Heart left ventricle (tissue), 16 donors: ENCODE measurements at places on chromosomes 16 and 17. TPM values are rescaled to one million over a fixed set of nuclear protein-coding genes. Genes with fewer than 3 reads are reported as not detected.

GRCh38 chr17:11241611-11242226 is 706 bp downstream of the SHISA6 start:
- no peak for DNase-seq

- DNase-seq, result no peak
Observed at GRCh38 chr17:76270127-76270592, 5.0 kb downstream of the UBALD2 start.

DNA sequence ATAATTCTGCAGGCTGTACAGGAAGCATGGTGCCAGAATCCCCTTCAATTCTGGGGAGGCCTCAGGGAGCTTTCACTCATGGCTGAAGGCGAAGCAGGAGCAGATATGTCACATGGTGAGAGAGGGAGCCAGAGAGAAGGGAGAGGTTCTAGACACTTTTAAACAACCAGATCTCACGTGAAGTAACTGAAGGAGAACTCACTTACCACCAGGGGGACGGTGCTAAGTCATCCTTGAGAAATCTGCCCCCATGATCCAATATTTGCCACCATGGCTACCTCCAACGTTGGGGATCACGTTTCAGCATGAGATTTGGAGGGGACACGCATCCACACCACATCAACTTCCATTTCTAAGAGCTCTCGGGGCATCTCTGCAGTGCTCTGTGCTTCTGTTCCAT is 37.4 kb upstream of the GNA13 start:
- DNase-seq, result no peak

DNA sequence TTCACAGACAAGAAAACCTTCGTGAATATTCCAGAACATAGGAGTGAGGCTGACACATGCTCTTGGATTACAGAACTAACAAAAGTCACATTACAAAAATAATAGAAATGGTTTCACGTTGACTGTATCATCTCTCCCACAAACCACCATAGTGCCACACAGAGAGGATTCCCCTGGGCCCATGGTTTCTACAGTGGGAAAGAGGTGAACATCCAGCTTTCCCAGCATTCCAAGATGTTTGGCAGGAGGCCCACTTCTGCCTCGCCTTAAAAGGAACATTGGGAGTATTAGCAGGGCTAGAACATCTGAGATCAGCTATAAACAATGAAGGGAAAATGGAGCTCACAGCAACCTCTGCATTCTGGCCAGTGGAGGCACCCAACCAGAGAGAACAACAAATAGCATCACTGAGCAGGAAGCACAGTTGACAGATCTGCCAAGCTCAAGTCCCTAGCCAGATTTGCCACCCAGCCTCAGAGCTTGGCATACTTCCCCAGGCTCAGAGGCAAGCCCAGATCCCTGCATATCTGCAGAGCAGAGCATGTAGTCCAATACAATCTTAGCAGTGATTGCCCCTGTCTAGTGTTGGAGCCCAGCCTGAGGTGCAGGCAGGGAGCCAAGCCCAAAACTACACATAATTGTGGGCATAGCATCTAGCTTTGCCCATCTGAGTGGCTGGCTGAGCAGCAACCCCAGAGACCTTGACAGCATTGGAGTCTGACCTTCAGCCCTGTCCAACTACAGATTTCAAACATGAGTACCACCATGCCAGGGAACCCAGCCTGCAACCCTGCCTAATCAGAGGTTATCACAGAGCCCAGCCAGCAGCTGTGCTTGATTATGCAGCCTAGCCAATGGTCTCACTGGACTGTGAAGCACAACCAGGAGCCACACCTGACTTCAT is 260.4 kb downstream of the CEP112 start:
- peak; percentile 32 for DNase-seq

GRCh38 chr17:60577147-60577915 is 22.7 kb upstream of the PPM1D start:
- peak; percentile 37 for DNase-seq

- no peak for DNase-seq
Observed at GRCh38 chr16:86968866-86969265, 348.3 kb downstream of the C16orf95 start.

- DNase-seq, result peak; percentile 83
Observed at GRCh38 chr17:42405963-42406495, 17.0 kb downstream of the CAVIN1 start.

DNA sequence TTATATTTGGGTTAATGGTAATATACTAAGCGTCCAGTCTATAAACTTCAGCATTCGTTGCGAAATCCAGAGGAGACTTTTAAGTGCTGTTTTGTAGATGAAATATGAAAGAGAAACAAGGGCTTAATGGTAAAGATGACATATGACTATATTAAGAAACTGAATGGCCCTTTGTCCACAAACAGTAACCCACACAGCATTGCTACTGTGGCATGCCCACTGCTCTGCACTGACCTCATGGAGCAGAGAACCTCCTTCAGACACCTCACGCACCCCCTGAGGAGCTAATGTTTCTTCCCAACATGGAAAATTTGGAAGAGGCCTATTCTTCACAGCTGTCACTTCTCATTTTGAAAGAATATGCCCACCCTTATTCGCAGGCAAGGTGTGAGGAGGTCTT is 26.7 kb downstream of the ASPA start:
- DNase-seq, result no peak

DNA sequence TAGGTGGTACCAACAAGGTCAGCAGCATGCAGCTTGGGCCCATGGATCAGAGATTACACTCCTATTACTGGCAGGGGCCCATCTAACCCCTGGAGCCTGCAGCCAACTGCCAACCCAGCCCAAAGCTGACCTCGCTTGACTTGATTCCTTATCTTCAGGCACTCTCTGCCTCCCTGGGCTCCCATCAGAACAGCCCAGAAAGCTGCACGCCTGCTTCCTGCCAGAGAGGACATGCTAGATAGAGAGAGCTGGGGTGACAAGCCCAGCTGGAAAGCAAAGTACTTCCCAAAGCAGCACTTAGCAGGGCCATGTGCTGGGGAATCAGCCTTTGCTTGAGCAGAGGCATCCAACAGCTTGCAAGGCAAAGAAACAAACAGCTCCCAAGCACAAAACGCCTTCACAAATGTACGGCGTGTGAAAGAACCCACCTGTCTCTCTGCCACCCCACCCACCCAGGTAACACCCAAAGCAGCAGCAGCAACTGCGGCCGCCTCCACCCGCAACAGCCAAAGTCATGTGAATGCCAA is 74.2 kb upstream of the NLK start:
- DNase-seq, result peak; percentile 69

DNA sequence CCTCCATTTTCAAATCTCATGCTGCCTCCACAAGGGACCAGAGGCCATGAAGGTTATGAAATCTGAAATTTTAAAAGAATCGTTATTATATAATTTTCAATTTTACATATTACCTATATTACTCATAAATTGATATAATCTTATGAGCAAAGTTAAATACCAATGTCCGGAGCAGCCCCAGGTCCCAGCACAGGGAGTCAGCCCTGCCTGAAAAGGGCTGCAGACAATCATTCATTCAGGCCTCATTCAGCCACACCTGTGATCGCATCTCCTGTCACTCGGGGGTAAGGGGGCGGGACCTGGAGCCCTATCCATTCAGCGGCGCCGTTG is 172.5 kb downstream of the AHSP start:
- no peak for DNase-seq

GRCh38 chr16:66926961-66927436 is 1.7 kb upstream of the RRAD start:
- peak; percentile 62 for DNase-seq

DNA sequence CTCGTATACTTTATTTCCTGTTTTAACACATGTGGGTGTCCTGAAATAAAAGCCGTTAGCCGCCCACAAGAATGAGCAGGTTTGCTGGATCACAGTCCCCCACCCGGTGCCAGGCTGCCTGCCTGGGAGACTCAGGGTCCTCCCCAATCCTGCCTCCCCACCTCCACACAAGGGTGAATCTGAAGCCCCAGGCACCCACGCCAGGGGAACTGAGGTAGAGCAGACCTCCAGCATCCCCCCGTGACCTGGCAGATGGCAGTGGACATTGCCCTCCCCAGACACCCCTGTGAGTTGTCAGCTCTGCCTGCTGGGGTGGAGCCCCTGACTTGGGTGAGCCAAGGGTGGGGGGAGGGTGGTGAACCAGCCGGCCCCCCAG is 114.8 kb downstream of the METRNL start:
- peak; percentile 14 for DNase-seq

GRCh38 chr16:3554351-3554928 is 22.8 kb downstream of the NLRC3 start:
- no peak for DNase-seq

DNA sequence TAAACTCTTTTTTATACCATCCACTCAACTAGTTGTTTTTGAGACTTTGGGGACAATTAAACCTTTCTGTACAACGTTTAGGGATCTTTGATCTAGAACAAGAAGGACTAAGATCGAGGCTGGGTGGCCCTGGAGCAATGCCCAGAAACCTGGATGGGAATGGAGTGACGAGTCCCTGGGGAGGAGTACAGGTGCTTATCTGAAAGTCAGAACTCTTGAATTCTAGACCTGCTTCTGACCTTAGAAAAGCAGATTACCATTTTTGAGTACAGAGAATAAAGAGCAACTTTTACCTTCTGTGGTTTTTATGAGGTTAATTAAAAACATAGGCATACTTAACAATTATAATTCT is 17.8 kb downstream of the UBE2Z start:
- no peak for DNase-seq

GRCh38 chr16:65314627-65315008 is 192.8 kb upstream of the CDH11 start:
- no peak for DNase-seq

DNA sequence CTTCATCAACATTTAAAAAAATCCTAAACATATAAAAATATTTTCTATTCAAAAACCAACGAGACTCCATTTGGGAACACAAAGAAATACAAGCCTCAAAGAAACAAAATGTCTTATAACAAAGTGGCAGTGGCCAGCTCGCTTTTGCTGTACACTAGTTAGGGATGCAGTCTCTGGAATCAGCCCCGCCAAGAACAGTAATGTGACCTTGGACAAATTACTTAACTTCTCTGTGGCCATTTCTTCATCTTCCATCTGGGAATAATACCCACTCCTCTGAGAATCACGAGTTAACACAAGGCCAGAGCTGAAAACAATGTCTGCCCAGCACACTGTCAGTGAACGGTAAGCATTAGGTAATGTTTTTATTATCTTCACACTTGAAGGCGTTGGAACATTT is 5.6 kb downstream of the STAT5B start:
- DNase-seq, result no peak

SNAI3 gene
- 6.5 TPM for total RNA-seq

LRRC75A gene
- total RNA-seq, result 1.6 TPM

PRCD gene
- total RNA-seq, result 3.0 TPM

HOXB13 gene
- not detected for total RNA-seq

USP43 gene
- total RNA-seq, result not detected

ASIC2 gene
- not detected for total RNA-seq

TERB1 gene
- total RNA-seq, result not detected

KRT33A gene
- total RNA-seq, result not detected

ACOX1 gene
- total RNA-seq, result 65.5 TPM

CACNG5 gene
- not detected for total RNA-seq

RPL26 gene
- total RNA-seq, result 1,045 TPM
